ENCODE measurements at places on chromosomes 12 and 14.

DNA sequence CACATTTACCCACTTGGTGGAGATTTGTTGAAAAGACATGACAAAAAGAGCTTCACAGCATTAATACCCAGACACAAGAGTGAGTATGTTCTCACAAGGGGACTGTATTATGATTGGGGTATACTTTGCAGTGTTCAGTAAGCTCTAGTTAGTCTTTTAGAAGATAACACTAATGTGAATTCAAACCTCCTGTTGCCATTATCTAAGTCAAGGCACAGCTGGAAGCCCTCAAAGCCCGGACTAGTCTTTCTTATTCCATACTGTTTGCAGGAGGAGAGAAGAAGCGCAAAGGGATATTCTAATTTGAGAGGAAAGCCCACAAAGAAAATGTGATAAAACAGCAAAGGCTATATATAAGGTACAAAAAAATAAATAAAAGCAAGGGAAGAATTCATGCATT, 445.9 kb downstream of the SOX5 start:
- no peak overlapping the region for H3K27ac ChIP-seq
- no peaks in the 10 kb centered on the region for H3K36me3 ChIP-seq
- H3K4me3 ChIP-seq: no peak overlapping the region
- no peaks in the 10 kb centered on the region for H3K4me1 ChIP-seq
- DNase-seq: no peak
- no peaks in the 10 kb centered on the region for H3K27me3 ChIP-seq

GRCh38 chr12:120639771-120640721, at the start of gene CABP1:
Gene CABP1, plus strand, starts transcription at chr12:120640626. Its CDS starts 60 bp downstream, at chr12:120640686.
- H3K27me3 ChIP-seq: peaks cover 39% of the 10 kb centered on the region
- no peaks in the 10 kb centered on the region for H3K36me3 ChIP-seq
- H3K4me1 ChIP-seq: peaks cover 5% of the 10 kb centered on the region
- H3K4me3 ChIP-seq: peak within 1 kb of the TSS; percentile 78
- H3K27ac ChIP-seq: no peak within 1 kb of the TSS

DNA sequence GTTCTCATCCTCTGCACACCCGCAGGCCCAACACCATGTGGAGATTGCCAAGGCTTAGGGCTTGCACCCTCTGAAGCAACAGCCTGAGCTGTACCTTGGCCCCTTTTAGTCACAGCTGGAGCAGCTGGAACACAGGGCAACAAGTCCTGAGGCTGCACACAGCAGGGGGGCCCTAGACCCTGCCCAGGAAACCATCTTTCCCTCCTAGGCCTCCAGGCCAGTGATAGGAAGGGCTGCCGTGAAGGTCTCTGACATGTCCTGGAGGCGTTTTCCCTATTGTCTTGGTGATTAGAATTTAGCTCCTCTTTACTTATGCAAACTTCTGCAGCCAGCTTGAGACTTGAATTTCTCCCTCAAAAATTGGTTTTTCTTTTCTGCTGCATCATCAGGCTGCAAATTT, 373.5 kb upstream of the CLEC14A start:
- H3K36me3 ChIP-seq: no peaks in the 10 kb centered on the region
- no peak for DNase-seq
- H3K4me3 ChIP-seq: no peak overlapping the region
- no peaks in the 10 kb centered on the region for H3K27me3 ChIP-seq
- H3K27ac ChIP-seq: no peak overlapping the region

DNA sequence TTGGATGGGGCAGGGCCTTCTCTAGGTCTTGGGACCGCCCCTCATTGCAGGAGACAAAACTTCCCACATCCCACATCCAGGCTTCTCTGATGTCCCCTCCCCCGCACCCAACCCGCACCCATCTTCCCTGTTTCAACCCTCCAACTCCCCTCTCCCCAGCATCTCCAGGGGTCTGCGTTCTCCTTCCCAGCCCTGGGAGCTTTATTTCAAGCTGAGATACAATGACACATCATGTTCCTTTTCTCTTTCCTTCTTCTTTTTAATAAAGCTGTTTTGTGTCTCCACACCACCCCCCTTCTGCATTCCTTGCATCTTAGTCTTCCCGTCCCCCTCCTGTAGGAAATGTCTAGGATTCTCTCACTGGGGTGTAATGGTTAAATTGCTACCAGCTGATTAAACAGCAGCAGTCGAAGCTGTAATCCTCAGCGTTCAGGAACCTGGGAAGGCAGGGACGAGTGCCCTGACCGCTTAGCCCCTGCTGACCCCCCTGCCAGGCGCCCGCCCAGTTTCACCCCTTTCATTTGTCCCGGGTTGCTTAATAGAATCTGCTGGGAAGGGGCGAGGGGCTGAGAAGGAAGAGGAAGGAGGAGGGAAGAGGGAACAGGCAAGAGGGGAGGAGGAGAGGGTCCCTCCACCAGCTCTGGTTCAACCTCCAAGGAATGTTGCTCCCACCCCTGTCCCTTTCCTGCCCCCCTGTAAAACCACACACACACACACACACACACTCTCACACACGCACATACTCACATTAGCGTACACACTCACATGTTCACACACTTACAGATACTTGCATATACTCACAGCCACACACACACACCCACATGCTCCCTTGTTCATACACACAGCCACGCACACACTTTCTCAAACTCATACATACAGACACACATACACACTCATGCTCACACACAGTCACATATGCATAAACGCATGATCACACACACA, 104.5 kb upstream of the MED13L start:
- H3K27ac ChIP-seq: no peak overlapping the region
- no peaks in the 10 kb centered on the region for H3K4me1 ChIP-seq
- H3K27me3 ChIP-seq: peaks cover 25% of the 10 kb centered on the region
- DNase-seq: no peak
- H3K36me3 ChIP-seq: peaks cover 2% of the 10 kb centered on the region

- peak overlapping the region; percentile 52 for H3K27ac ChIP-seq
- H3K4me1 ChIP-seq: peaks cover 64% of the 10 kb centered on the region
- no peaks in the 10 kb centered on the region for H3K27me3 ChIP-seq
- peak overlapping the region; percentile 40 for H3K4me3 ChIP-seq
- DNase-seq: no peak
- no peaks in the 10 kb centered on the region for H3K36me3 ChIP-seq
Measured at GRCh38 chr14:20487396-20487725, 18.0 kb upstream of the RNASE10 start.

GRCh38 chr12:68446901-68447796, 115.0 kb upstream of the MDM1 start:
- H3K27me3 ChIP-seq: no peaks in the 10 kb centered on the region
- H3K4me3 ChIP-seq: peak overlapping the region; percentile 59
- peaks cover 93% of the 10 kb centered on the region for H3K4me1 ChIP-seq
- no peak for DNase-seq
- peak overlapping the region; percentile 92 for H3K27ac ChIP-seq

- H3K27me3 ChIP-seq: no peaks in the 10 kb centered on the region
- no peak overlapping the region for H3K27ac ChIP-seq
- no peak for DNase-seq
- H3K36me3 ChIP-seq: peaks cover 22% of the 10 kb centered on the region
Measured at GRCh38 chr12:11174022-11174421, 3.0 kb downstream of the SMIM10L1 start.

DNA sequence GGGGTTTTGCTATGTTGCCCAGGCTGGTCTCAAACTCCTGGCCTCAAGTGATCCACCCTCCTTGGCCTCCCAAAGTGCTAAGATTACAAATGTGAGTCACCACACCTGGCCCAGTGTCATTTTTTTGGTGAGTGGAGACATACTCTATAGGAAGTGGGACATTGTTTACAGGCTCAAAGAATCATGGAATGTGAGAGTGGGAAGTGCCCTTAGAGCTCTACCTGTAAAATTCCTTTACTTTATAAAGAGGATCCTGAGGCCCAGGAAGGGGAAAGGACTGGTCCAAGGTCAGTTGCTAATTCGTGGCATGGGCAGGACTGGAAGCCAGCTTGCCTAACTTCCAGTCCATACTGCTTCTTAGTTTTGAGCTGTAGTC, 8.7 kb upstream of the ADCK1 start:
- no peaks in the 10 kb centered on the region for H3K4me1 ChIP-seq
- H3K27me3 ChIP-seq: peaks cover 34% of the 10 kb centered on the region
- H3K36me3 ChIP-seq: no peaks in the 10 kb centered on the region
- no peak for DNase-seq
- H3K4me3 ChIP-seq: no peak overlapping the region

GRCh38 chr12:21906919-21907493, 34.2 kb downstream of the ABCC9 start:
- peaks cover 10% of the 10 kb centered on the region for H3K27me3 ChIP-seq
- no peaks in the 10 kb centered on the region for H3K36me3 ChIP-seq
- H3K4me1 ChIP-seq: no peaks in the 10 kb centered on the region
- no peak for DNase-seq
- H3K4me3 ChIP-seq: no peak overlapping the region

DNA sequence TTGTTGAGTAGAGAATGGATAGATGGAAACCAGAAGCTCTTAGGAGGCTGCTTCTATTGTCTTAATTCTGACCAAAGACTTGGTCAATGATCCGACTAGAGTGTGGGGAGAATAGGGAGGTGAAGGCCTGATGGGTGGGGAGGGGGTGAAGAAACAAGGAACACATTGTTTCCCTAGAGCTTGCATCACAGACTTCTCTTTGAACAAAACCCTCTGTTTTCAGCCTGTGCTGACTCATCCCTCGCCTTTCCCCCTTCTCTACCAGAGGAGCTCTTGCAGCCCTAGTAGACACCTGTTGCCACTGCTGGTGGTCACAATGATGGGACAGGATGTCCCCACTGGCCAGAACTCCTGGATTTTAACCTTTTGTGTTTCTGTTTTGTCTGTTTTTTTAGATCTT, 46.8 kb upstream of the CISTR start:
- H3K27me3 ChIP-seq: peaks cover 76% of the 10 kb centered on the region
- no peak overlapping the region for H3K27ac ChIP-seq
- H3K36me3 ChIP-seq: no peaks in the 10 kb centered on the region
- no peak overlapping the region for H3K4me3 ChIP-seq
- DNase-seq: no peak
- H3K4me1 ChIP-seq: no peaks in the 10 kb centered on the region

DNA sequence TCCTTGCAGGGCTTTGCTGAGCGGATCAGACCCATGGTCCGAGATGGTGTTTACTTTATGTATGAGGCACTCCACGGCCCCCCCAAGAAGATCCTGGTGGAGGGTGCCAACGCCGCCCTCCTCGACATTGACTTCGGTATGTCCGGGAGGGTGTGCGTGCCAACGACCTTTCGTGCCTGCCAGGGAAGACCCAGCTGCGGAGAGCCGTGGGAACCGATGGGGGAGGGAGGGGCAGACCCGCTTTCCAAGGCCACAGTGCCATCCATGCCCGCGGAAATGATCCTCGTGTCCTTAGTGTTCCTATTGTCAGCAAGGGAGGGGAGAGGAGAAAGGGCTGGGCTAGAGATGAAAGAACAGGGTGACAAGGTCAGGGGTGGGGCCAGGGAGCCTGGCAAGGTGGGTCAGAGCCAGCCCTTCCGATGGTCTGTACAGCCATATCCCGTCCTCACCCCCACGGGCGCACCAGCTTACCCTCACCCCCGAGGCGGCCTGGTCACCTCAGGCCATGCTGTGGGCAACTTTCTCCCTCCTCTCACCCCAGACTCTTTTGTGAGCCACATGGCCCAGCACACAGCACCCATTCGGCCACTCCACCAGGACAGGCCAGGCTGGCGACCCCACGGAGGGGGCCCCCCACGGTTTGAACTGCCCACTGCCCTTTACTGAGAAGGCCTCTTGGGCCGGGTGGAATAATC, 11.7 kb upstream of the SIVA1 start:
- DNase-seq: no peak
- no peaks in the 10 kb centered on the region for H3K36me3 ChIP-seq
- H3K27me3 ChIP-seq: no peaks in the 10 kb centered on the region
- H3K4me1 ChIP-seq: peaks cover 6% of the 10 kb centered on the region
- no peak overlapping the region for H3K4me3 ChIP-seq
- H3K27ac ChIP-seq: no peak overlapping the region

GRCh38 chr12:62689042-62689839, 222.6 kb downstream of the MON2 start:
- no peaks in the 10 kb centered on the region for H3K36me3 ChIP-seq
- H3K4me3 ChIP-seq: no peak overlapping the region
- no peak for DNase-seq
- H3K27me3 ChIP-seq: no peaks in the 10 kb centered on the region
- no peaks in the 10 kb centered on the region for H3K4me1 ChIP-seq

DNA sequence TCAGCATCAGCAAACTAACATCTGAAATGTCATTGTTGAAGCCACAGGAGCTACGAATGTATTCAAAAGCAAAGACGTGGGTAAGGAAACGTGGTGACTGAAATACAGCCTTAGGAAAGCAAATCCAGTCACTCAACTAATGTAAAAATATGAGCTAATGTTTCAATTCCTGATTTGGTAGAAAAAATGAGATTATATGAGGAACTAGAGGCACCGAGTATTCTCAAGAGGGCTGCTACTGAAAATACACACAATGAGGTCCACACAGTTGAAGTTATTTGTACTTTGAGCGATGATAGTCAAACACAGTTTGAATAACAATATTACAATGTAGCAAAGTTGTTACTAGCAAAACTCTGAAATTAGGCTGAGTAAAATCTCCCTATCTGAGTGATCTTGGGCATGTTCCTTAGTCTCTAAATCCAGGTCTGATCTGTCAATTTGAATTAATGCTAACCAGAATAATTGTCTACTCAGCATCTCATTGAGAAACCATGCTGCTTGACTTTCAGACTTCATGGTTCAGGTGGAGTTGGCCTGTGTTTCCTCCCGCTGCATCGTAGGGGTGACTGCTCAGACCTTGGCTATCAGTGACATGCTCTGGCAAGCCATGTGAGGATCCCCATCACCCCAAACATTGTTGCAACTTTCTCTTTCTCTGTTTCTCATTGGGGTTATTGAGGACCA, 467.1 kb upstream of the SOX5 start:
- H3K27me3 ChIP-seq: no peaks in the 10 kb centered on the region
- H3K27ac ChIP-seq: no peak overlapping the region
- no peak overlapping the region for H3K4me3 ChIP-seq
- no peaks in the 10 kb centered on the region for H3K36me3 ChIP-seq

GRCh38 chr12:47377414-47378221, 297.9 kb upstream of the AMIGO2 start:
- no peak for DNase-seq
- peaks cover 1% of the 10 kb centered on the region for H3K36me3 ChIP-seq
- H3K4me1 ChIP-seq: peaks cover 31% of the 10 kb centered on the region
- H3K4me3 ChIP-seq: no peak overlapping the region

GRCh38 chr14:99554184-99554583, 49.8 kb downstream of the CCDC85C start:
- no peaks in the 10 kb centered on the region for H3K36me3 ChIP-seq
- H3K27me3 ChIP-seq: no peaks in the 10 kb centered on the region
- H3K27ac ChIP-seq: peak overlapping the region; percentile 60
- DNase-seq: no peak

GRCh38 chr12:19165451-19165850, 35.9 kb downstream of the PLEKHA5 start:
- no peak for DNase-seq
- H3K27me3 ChIP-seq: no peaks in the 10 kb centered on the region
- no peak overlapping the region for H3K27ac ChIP-seq
- H3K4me1 ChIP-seq: peaks cover 17% of the 10 kb centered on the region
- peaks cover 4% of the 10 kb centered on the region for H3K36me3 ChIP-seq

DNA sequence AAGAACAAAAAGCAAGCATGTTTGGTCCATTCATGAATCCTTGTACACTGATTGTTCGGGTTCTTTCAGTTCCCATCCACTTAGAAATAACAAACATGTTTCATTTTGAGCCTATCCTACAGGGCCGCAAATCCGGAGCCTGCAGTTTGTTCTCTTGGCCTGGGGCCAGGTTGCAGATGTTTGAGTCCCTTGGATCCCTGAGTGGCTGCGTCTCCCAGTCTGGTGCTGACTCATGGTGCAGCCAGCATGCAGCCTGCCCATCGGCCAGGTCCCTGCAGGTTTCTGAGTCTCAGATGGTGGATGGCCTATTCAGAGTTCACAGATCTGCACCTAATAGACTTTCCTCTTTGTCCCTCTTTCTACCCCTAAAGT, 1.9 kb upstream of the DYNC1H1 start:
- no peak for DNase-seq
- no peak overlapping the region for H3K4me3 ChIP-seq
- peaks cover 6% of the 10 kb centered on the region for H3K36me3 ChIP-seq
- H3K27ac ChIP-seq: no peak overlapping the region
- no peaks in the 10 kb centered on the region for H3K27me3 ChIP-seq
- H3K4me1 ChIP-seq: peaks cover 30% of the 10 kb centered on the region
